Cardiac muscle cell (in vitro differentiated cells and primary cell): ENCODE measurements at places on chromosomes 5 and 9.

DNA sequence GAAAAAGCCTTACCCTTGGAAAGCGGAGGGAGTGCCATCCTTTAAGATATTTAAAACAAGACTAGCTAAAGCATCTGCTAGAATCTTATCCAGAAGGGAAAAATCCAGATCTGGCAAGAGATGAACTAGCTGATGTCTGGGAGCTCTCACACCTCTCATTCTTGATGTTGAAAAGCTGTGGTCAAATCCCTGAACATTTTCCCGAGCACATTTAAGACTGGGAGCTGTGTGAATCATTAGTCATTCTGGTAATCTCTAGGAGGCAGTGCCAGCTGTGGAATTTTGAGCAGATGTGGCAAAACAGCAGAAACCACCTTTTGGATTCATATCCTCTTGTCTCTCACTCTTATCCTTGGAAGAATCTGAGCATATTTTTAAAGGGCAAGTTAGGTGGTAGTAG lies 218.0 kb downstream of the MAN2A1 start:
- DNase-seq, result no peak

- DNase-seq, result no peak
These were observed 68.5 kb downstream of the MRPL36 start for GRCh38 chr5:1731091-1731639.

- peak; percentile 58 for DNase-seq
These were observed 112.7 kb downstream of the OSTF1 start for GRCh38 chr9:75200892-75201470.

DNA sequence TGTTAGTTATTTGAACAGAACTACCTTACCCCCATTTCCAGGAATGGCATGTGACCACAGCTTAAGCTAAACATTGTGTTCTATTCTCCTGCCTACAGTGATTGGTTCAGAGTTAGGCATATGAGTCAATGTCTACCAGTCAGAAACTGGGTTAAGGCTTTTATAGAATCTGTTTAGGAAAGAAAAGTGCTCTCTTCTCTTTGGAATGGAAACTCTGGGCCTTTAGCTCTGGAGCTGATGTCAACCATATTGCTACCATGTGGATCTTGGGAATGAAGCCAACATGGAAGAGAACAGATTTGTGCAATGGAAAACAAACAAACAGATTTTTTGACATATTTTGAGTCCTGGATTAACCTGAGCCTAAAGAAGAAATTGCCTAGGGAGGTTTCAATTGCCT lies 488.9 kb upstream of the TNC start:
- peak; percentile 33 for DNase-seq

DNA sequence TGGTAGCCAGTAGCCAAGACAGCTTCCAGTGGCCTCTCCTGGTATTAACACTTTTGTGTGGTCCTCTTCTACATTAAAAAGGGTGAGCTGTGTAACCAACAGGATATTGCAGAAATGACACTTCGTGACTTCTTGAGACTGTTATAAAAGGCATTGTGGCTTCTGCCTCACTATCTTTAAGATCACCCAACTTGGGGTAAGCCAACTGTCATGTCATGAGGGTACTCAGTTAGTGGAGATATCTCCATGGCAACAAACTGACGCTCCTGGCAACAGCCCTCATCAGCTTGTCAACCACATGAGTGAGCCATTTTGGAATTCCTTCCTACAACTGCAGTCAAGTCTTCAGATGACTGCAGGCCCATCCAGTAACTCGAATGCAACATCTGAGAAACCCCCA lies 121.7 kb downstream of the DEPDC1B start:
- DNase-seq, result no peak

- DNase-seq, result no peak
These were observed 38.7 kb upstream of the ANKRD34B start for GRCh38 chr5:80608731-80609130.

- no peak for DNase-seq
These were observed 429.6 kb downstream of the ARHGEF28 start for GRCh38 chr5:74055486-74056106.

GRCh38 chr5:39437467-39437866 lies 12.7 kb upstream of the DAB2 start:
- no peak for DNase-seq

- DNase-seq, result no peak
These were observed 22.6 kb upstream of the NOTCH1 start for GRCh38 chr9:136568288-136569081.

GRCh38 chr9:124673063-124673462 lies 98.0 kb downstream of the NR6A1 start:
- no peak for DNase-seq

DNA sequence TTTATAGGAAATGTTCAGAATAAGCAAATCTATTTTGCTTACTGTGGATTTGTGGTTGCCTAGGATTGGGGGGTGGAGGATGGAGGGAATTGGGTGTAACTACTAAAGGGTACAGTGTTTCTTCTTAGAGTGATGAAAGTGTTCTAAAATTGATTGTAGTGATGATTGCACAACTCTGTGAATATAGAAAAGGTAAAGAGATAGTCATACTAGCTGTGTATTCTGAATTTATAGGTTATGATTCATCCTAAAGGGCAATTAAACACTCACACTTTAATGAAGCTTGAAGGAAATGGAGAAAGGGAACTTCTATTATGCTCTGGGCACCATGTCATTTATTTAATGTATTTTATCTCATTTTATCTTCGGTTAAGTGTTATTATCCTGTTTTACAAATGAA lies 9.9 kb downstream of the TXNDC8 start:
- DNase-seq, result no peak

DNA sequence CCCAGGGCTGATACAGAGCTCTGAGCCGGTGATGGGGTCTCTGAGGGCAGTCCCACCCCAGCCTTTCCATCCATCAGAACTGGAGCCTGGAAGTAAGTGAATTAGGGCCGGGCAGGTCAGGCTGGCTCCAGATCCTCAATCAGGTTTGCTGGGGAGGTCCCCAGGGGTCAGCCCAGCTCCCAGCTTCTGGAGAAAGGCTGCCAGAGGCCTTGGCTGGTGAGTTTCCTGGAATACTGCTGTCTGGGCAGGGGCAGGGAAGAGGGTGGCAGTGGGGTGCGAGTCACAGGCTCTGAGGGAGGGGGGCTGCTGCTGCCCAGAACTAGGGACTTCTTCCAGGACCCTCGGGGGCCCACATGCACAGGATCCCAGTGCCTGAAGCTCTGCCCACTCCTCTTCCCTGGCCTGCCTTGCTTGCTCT lies 200.6 kb upstream of the MVB12B start:
- no peak for DNase-seq

DNA sequence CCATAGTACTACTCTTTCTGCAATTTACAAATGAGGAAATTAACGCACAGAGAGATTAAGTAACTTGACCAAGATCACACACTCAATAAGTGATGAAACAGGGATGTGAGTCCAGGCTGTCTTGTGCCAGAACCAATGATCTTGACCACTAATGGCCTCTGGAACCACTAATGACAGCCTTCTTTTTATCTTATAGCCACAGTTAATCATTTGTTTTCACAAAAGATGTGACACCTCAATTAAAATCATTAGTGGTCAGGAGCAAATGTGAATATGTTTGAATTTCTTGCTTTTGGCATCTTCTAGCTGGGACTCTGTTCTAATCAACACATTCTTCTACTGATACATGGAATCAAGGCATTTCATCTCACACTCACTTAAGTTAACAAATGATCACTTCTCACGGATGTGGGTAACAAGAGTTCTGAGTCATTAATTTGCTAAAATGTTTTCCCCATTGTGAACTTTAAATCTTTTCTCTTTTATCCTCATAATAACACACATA lies 102.7 kb upstream of the CD180 start:
- no peak for DNase-seq

- DNase-seq, result peak; percentile 5
These were observed 53.1 kb upstream of the NREP start for GRCh38 chr5:111810112-111810511.

DNA sequence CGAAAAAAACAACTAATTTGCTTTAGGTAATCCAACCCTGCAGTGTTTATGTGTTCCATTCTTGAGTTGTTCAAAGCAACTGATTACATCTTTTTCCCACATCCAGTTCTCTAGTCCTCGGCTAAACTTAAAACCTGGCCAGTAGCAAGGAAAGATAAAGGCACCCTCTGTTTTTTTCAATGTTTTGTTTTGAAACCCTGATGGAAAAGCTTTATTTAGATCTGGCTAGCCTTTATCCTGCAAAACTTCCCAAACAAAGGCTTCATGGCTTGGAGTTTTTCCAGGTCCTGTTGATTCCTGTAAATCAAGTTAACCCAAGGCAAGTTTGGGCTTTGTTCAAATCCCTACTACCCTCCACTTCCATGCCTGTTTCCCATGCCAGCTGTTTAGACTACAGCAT lies 105.1 kb downstream of the CEMIP2 start:
- DNase-seq, result peak; percentile 48

GRCh38 chr5:114665551-114665950 lies 303.7 kb downstream of the KCNN2 start:
- DNase-seq, result no peak

DNA sequence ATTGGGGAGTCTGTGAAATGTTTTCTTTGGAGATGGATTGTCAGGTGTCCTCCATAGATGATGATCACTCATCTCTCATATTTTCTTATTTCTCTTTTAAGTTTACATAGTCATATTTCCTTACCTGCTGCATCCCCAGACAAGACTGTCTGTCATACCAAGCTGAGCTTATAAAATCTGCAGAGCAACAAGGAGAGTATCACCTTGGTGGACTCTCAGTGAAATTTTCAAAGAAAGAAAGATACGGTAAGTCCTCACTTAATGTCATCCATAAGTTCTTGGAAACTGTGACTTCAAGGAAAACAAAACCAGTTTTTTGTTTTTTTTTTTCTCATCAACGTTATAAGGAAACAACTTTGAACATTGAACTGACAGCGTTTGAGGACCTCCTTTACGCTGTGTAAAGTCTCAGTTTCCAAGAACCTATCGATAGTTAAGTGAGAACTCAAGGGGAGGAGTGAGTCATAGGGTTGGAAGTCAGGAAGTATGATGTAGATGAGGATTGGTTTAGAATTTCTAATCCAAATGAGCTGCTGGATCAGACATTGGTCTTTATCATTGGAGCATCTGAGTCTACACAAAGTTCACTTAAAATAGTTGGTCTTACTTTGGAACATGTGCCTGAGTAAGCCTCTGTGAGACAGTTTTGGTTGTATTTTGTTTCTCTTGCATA lies 45.5 kb downstream of the SPIN1 start:
- peak; percentile 7 for DNase-seq

- DNase-seq, result peak; percentile 30
These were observed 14.3 kb downstream of the PDE8B start for GRCh38 chr5:77224672-77225355.

DNA sequence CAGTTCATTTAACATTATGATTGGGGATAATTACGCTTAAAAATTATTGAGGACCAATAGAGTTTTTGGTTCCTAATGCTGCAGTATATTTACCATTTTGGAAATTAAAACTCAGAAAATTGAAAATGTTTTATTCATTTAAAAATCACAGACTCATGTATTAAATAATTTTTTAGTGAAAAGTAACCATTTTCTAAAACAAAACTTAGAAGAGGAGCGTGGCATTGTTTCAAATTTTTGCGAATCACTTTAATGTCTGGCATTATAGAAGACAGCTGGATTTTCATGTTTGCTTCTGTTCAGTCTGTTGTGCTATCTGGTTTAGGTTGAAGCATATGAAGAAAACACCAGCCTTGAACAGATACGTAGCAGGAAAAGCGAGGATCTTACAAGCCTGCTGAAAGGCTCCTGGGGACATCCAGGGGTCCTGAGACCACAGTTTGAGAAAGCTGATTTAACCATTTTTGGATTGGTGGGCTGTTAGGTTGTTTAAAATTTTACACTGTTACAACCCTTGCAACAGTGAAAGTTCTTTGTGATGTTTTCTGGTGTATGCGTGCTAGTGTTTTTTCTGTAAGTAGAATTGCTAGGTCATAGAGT lies 1.6 kb downstream of the ZFYVE16 start:
- peak; percentile 29 for DNase-seq

DNA sequence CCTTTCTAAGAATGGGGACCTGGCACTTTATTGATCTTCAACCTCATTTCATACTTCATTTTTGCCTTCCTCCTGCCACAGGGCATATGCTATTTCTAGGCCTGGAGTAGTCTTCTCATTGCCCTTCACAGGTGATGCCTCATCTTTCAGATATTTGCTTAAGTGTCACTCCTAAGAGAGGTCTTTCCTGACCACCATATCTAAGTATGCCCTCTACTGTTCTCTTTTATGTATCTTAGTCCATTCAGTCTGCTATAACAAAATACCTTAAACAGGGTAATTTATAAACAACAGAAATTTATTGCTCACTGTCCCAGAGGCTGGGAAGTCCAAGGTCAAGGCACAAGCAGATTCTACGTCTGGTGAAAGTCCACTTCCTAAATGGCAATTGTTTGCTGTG lies 99.1 kb downstream of the ADAMTS6 start:
- DNase-seq, result no peak

- peak; percentile 24 for DNase-seq
These were observed 14.6 kb downstream of the KIF4B start for GRCh38 chr5:155027993-155028629.

GRCh38 chr5:177419046-177419445 lies 7.4 kb upstream of the GRK6 start:
- no peak for DNase-seq

DNA sequence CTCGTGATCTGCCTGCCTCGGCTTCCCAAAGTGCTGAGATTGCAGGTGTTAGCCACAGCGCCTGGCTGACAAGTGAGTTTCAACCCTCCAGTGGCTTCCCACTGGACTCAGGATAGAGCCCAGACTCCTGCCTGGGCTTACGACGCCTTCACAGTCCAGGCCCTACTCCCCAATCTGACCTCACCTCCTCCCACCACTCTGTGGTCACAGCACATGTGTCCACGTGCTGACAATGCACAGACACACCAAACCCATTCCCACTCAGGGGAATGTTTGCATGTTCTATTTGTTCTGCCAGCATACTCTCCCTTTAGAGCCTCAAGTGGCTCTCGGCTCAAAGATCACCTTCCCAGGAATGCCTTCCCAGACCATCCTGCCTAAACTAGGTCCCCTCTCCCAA lies 31.1 kb upstream of the TRIM14 start:
- no peak for DNase-seq

DNA sequence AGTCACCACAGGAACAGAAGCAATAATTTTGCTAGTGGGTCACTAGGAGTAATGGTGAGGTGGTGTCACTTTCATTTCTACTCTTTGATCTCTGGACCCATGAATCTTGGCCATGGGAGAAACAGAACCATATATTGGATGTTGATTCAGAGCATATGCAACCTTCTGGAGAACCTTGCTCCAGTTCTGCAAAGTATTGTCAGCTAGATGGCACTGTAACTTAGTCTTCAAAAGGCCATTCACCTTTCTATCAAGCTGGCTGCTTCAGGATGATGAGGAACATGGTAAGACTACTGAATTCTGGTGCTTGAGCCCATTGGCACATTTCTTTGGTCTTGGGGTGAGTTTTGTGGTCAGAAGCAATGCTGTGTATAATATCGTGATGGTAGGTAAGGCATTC lies 129.1 kb upstream of the FBN2 start:
- DNase-seq, result peak; percentile 50

GRCh38 chr5:17444496-17444895 lies 53.5 kb upstream of the TAF11L2 start:
- no peak for DNase-seq

GRCh38 chr5:111326551-111326950 lies 102.4 kb downstream of the CAMK4 start:
- DNase-seq, result no peak

- no peak for DNase-seq
These were observed 21.1 kb downstream of the SLC36A2 start for GRCh38 chr5:151326266-151326665.

GRCh38 chr9:32378993-32379729 lies 5.3 kb upstream of the ACO1 start:
- peak; percentile 90 for DNase-seq
